Stimulated activated CD8-positive, alpha-beta memory T cell treated with anti-CD3 and anti-CD28 coated beads, Interleukin-4, amount 100 ng/mL, for 1 hour (primary cell): ENCODE measurements at places on chromosomes 12 and 14.

DNA sequence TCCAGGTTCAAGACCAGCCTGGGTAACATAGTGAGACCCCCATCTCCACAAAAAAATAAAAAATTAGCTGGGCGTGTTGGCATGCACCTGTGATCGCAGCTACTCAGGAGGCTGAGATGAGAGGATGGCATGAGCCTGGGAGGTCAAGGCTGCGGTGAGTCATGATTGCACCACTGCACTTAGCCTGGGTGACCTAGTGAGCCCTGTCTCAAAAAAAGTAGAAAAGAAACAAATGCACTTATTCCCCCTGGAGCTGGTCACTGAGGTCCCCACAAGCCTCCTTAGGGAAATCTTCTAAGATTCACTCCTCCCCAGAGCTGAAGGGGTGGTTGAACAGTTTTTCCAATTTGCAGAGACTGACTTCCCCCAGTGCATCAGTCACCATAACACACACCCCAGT is 1.6 kb downstream of the CD9 start:
- no peak for DNase-seq

- no peak for DNase-seq
Observed at GRCh38 chr12:96445691-96446583, 43.4 kb upstream of the CFAP54 start.

DNA sequence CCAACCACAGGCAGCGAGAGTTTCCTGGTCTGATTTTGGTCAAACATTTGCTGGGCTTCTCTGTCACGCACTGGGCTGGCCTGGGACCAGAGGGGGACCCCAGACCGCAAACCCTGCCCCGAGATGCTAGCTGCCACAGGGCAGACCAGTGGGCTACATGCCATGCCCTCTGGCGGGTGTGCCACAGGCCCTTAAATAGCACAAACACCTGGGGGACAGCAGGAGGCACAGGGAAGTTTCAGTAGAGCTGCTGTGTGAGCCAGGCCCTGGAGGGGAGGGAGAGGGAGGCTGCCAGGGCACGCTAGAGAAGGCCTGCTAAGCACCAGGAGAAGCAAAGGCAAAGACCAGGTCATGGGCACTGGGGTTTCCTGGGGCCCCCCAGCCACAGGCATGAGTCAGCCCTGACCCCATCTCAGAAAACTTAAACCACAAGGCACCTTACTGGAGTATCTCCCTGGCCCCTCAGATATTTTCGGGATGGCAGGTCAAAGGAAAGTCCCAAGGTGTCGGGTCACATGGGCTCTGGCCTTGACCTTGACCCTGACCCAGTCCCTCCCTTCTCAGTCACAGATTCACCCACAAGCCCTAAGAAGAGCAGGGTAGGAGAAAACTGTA is 29.2 kb downstream of the ITPK1 start:
- DNase-seq: no peak

GRCh38 chr12:116881325-116881876 is at the start of gene HRK:
HRK (minus strand) TSS chr12:116881441; CDS start chr12:116881307, 134 bp downstream.
- no peak for DNase-seq

- DNase-seq: no peak
Observed at GRCh38 chr12:13504074-13504473, 307.5 kb downstream of the EMP1 start.

- no peak for DNase-seq
Observed at GRCh38 chr12:20039562-20039961, 328.8 kb upstream of the PDE3A start.

DNA sequence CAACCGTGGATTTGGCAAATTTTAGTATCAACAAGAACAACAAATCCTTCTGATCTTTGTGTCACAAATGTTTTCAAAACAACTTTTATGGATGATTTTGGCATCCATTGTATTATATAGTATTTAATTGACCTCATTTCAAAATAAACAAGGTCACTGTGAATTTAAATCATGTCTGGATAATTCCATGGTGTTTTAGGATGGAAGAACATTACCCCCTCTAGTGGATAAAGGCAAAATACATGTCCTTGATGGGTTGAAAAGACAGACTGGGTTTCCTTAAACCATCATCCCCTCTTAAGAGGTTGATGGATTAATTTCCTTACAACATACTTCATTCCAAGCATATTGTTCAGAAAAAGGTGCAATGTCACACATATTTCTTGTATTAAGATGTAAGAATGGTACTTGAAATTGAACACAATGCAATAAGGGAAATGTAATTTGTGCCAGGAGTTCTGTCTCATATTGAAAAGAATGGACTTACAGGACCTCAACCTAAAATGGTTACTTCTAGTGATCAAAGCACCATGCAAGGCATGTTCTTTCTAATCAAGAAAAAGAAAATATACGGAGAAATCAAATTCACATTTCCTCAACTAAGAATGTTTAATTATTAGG is 352.0 kb downstream of the BCAT1 start:
- no peak for DNase-seq

DNA sequence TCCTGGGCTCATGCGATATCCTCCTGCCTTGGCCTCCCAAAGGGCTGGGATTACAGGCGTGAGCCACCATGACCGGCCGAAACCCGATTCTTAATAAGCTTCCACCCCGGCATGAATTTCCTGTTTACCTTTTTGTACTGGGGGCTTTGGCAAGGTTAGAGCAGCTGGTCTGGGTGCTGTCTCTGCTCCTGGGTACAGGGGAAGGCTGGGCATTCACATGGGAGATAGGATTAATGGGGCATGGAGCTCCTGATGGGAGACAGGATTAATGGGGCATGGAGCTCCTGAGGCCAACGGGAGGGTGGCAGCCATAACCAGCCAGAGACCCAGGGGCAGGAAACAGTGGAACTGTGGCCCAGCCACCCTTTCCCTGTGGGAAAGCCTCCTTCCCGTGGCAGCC is 69.5 kb upstream of the DICER1 start:
- no peak for DNase-seq

DNA sequence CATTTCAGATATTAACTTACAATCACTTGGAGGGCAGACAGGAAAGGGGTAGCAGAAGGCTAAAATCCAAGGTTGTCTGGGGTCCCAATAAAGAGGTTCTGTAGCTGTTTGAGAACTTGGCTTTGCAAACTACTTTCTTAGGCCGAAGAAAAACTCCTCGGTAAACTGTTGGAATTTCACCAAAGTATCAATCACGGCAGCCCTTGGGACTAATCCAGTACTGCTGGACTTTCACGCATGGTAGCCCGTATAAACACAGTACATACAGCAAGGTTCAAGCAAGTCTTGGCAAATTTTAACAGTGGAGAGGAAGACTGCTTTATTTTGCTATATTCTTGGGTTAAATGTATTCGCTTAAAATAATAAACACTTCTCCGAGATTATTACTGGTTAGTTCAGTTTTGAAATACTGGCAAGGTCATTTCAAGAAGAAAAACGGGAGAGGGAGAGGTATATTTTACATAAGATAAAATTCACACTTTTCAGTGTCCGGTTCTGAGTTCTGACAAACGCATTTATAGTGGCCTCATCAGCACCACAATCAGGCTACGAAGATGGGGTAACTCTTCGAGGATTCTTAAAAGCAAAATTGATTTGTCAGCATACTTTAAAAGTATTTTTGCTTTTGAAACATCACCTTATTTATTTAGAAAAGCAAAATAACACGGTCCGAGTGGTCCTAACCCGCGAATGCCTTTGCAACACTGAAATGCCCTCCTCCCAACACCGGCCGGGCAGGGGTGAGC is 1.3 kb downstream of the SETD3 start:
- DNase-seq: no peak

DNA sequence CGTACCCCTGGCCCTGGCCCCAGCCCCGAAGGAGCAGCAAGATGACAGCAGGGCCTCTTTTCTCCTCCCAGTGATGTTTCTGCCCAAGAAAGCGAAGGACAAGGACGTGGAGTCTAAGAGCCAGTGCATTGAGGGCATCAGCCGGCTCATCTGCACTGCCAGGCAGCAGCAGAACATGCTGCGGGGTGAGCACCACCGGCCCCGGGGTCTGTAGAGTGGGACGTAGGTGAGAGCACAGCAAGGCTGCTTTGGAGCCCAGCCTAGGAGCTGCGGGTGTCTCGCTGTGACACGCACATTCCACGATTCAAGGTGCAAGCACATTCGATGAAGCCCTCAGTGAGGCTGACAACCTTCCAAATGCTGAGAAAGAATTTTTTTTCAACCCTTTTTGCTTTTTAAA is 5.2 kb upstream of the TEX22 start:
- DNase-seq: no peak

GRCh38 chr12:92133171-92133570 is 12.5 kb downstream of the BTG1 start:
- no peak for DNase-seq

DNA sequence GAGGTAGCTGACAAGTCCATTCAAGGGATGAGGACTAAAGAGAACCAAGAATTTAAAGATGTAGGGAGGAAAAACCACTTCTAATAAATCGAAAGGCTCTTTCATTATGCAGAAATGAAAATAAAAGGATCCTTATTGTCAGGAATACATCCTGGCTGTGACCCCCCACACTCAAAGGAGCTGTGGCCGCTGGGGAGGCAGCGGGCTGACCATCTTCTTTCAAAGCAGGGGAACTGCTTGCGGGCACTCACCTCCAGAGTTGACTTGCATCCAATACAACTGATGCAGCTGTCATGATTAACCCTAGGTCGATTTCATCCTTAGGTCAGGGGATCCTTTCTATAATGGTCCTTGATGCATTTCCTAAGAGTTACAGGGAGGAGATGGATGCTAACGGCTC is 35.3 kb downstream of the TRAFD1 start:
- no peak for DNase-seq

DNA sequence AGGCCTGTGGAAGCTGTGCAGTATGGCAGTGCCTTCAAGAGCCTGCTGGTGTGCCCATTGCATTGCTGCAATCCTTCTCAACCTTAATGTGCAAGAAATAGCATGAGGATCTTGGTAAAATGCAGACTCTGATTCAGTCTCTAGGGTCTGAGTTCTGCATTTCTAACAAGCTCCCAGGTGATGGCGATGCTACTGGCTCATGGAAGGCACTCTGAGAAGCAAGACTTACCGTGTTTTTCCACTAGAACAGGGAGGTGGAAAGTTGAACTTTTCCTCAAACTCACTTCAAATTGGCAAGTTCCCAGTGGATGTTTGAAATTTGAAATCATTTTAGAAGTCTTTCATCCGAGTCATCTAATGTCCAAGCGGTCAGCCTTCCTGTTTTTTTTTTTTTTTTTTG is 55.5 kb downstream of the MYRFL start:
- no peak for DNase-seq

DNA sequence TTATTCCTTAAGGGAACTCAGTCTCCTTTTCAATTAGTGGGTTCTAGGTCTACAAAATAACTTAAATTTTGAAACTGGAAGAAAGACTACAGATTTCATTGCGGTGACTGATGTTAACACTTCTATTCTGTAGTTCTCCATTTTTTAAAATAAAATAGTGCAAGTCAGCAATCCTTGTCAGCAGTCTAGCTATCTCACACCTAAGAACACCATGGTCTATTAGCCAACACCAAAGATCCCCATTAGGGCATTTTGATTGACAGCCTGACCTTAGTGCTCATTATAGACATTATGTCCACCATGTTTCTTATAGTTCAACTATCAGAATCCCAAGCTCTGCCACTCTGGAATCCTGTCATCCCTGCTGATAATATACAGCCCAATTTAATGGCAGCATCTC is 27.4 kb downstream of the GPR65 start:
- DNase-seq: no peak

DNA sequence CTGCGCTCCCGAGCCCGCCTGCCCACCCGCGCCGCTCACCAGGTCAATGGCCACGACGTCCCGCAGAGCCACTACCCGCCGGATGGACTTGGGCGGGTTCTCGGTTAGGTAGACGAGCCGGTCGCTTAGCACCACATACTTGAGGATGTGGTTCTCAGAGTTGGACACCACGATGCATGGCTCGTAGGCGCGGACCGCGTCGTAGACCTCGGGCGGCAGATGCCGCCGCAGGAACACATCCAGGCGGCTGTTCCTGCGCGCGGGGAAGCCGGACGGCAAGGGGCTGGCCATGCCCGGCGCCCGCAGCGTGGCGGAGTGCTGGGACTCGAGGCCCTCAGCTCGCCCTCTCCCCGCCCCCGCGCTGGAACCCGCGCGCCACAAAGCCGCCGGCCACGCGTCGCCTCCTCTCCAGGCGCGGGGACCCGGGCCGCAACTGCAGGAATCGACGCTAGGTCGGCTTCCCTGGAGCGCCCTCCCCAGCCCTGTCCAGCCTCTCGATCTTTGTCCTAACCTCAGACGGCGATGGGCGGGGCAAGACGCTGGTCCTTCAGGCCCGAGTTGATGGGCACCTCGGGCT is at the start of gene C12orf56:
TSS of gene C12orf56 (minus strand) at position 484 of the 577 bp plus-strand sequence. CDS start at position 291, 193 bp downstream.
- no peak for DNase-seq

DNA sequence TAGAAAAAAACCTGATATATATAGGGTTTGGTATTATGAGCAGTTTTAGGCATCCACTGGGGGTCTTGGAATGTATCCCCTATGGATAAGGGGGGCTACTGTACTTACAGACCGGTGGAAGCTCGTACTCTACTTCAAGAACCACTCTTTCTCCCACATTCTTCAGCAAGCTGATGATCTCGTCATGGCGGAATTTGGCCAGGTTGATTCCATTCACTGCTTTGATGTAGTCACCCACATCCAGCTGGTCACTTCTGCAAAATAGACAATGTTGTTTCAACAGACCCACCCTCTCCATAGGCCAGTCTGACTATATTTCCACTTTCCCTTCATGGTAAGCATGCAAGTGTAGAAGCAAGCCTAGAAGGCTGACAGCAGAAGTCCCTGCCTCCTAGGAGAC is 139.9 kb downstream of the GRIP1 start:
- no peak for DNase-seq

- DNase-seq: no peak
Observed at GRCh38 chr12:90858252-90858651, 96.7 kb downstream of the CCER1 start.

- DNase-seq: no peak
Observed at GRCh38 chr12:91675401-91675800, 470.2 kb downstream of the BTG1 start.
